Bladder microvascular endothelial cell (primary cell): ENCODE measurements at places on chromosomes 12 and 14. TPM values are rescaled to one million over a fixed set of nuclear protein-coding genes. Genes with fewer than 3 reads are reported as not detected.

Gene TNFAIP2
- total RNA-seq: 58.9 and 124 TPM in 2 replicates

Gene NRXN3
- 0.16 and 0.19 TPM in 2 replicates for total RNA-seq

Gene ZC2HC1C
- total RNA-seq: 0.49 and 0.63 TPM in 2 replicates

Gene EGLN3
- 1.1 and 1.4 TPM in 2 replicates for total RNA-seq

Gene PMCH
- not detected in 2 replicates for total RNA-seq

Gene KRT73
- total RNA-seq: not detected in 2 replicates

Gene MED13L
- 25.3 and 115 TPM in 2 replicates for total RNA-seq

Gene CNTN1
- total RNA-seq: not detected in 2 replicates

Gene PRH2
- total RNA-seq: 0.19 TPM in 1 of 2 replicates, not detected in the other

Gene DPPA3
- total RNA-seq: not detected in 2 replicates

Gene PPP4R4
- under 0.01 and 0.16 TPM in 2 replicates for total RNA-seq

Gene GPRC5D
- not detected in 2 replicates for total RNA-seq

Gene DNAJC22
- 0.16 and 0.94 TPM in 2 replicates for total RNA-seq

Gene MORN3
- total RNA-seq: 0.49 and 0.94 TPM in 2 replicates

Gene C12orf56
- not detected in 2 replicates for total RNA-seq

Gene FAM181A
- total RNA-seq: not detected in 2 replicates

Gene COL2A1
- total RNA-seq: under 0.01 TPM in 1 of 2 replicates, not detected in the other

Gene AQP6
- not detected in 2 replicates for total RNA-seq

Gene PLA2G1B
- total RNA-seq: not detected in 2 replicates

Gene AHNAK2
- total RNA-seq: 23.2 and 35.3 TPM in 2 replicates

Gene MIPOL1
- 6.3 and 21.2 TPM in 2 replicates for total RNA-seq

Gene SYCP3
- total RNA-seq: 0.13 TPM in 1 of 2 replicates, not detected in the other

Gene POU6F1
- total RNA-seq: 1.1 and 2.7 TPM in 2 replicates

Gene DLGAP5
- 19.0 and 39.0 TPM in 2 replicates for total RNA-seq

Gene ZBTB42
- 3.2 and 5.5 TPM in 2 replicates for total RNA-seq

Gene ARMH4
- 1.3 and 1.6 TPM in 2 replicates for total RNA-seq

Gene CLEC14A
- total RNA-seq: 122 and 339 TPM in 2 replicates

Gene MGP
- 35.1 and 54.2 TPM in 2 replicates for total RNA-seq

Gene MON2
- 14.4 and 50.3 TPM in 2 replicates for total RNA-seq

Gene TAS2R8
- not detected in 2 replicates for total RNA-seq

Gene PTCSC3
- not detected in 2 replicates for total RNA-seq

Gene SLC2A3
- total RNA-seq: 21.2 and 24.1 TPM in 2 replicates

Gene SLC16A7
- 6.8 and 7.0 TPM in 2 replicates for total RNA-seq

Gene FLRT2
- 10.4 and 531 TPM in 2 replicates for total RNA-seq
